ENCODE measurements at places on chromosomes 6 and 20. TPM values are rescaled to one million over a fixed set of nuclear protein-coding genes. Genes with fewer than 3 reads are reported as not detected.

Gene EFCAB8
- 0.36 TPM for total RNA-seq

Gene ZNF391
- total RNA-seq: 1.0 TPM

Gene ADTRP
- 25.3 TPM for total RNA-seq

Gene CTAGE9
- total RNA-seq: not detected

Gene RSPH4A
- under 0.01 TPM for total RNA-seq

Gene TNXB
- 1.0 TPM for total RNA-seq

Gene PRDM1
- total RNA-seq: 17.1 TPM

Gene SLC35B2
- total RNA-seq: 51.9 TPM

Gene ADGRF5
- not detected for total RNA-seq

Gene MYT1
- not detected for total RNA-seq

Gene WFDC5
- 0.64 TPM for total RNA-seq

Gene TRDN
- not detected for total RNA-seq

Gene TXLNB
- total RNA-seq: not detected

Gene MC3R
- total RNA-seq: not detected

Gene TCF21
- total RNA-seq: not detected

Gene SNAP25
- total RNA-seq: not detected

Gene SCRT2
- total RNA-seq: not detected

Gene SLC26A8
- not detected for total RNA-seq

Gene TNFRSF21
- 40.7 TPM for total RNA-seq

Gene PKIB
- total RNA-seq: 3.3 TPM

Gene NKAPL
- total RNA-seq: 1.9 TPM

Gene TFAP2D
- total RNA-seq: not detected

Gene ZNF217
- 73.2 TPM for total RNA-seq

Gene KHDRBS2
- not detected for total RNA-seq

Gene TREM1
- 0.34 TPM for total RNA-seq

Gene ID4
- 13.3 TPM for total RNA-seq

Gene FRS3
- 0.34 TPM for total RNA-seq

Gene REV3L
- total RNA-seq: 20.2 TPM

Gene GTSF1L
- not detected for total RNA-seq

Gene OR2H1
- not detected for total RNA-seq

Gene CCN6
- total RNA-seq: not detected

Gene SMPD2
- total RNA-seq: 17.8 TPM

Gene SFTA2
- total RNA-seq: not detected

Gene B3GALT4
- total RNA-seq: 2.7 TPM
